PC-9 (cell line): ENCODE measurements at places on chromosomes 7 and 10. TPM values are rescaled to one million over a fixed set of nuclear protein-coding genes. Genes with fewer than 3 reads are reported as not detected.

The FAM180A gene
- total RNA-seq: not detected in 2 replicates

DNA sequence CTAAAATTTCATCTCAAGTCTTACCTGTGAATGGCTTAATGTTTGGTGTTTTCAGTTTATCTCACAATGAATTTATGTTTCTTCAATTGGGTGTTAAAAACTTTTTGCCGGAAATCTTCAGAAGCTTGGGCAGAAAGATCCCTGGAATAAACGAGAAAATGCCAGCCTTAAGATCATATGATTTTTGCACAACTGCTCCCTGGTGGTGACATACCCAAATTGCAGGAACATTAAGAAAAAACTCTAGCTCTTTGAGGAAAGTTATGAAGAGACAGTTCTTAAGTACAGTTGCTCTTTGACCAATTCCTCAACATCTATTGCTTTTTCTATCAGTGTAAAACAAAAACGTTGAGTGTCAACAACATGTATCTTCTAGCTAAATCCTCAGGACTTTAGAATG is 48.2 kb upstream of the CREB5 start:
- DNase-seq: no peak

DNA sequence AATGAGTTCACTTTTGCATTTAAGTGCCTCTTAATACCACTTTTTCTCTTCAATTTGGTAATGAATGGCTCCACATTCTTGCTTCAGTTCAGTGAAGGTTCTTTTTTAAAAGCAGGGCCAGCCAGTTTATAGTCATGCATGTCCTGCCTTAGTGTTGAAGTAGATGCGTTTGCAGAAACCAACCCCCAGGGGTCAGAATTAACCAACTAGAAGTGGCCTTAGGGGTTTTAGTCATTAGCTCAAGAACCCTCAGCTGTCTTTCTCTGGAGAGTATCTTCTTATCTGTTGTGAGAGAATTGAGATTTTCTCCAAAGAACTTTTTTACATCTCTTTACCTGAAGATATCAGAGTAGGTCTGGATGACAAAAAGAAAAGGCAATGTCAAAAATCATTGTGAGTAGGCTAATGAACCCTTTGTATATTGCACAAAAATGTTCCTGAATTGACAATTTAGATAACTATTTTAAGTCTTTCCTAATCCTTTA is 82.2 kb downstream of the PIK3CG start:
- DNase-seq: peak; percentile 50

DNA sequence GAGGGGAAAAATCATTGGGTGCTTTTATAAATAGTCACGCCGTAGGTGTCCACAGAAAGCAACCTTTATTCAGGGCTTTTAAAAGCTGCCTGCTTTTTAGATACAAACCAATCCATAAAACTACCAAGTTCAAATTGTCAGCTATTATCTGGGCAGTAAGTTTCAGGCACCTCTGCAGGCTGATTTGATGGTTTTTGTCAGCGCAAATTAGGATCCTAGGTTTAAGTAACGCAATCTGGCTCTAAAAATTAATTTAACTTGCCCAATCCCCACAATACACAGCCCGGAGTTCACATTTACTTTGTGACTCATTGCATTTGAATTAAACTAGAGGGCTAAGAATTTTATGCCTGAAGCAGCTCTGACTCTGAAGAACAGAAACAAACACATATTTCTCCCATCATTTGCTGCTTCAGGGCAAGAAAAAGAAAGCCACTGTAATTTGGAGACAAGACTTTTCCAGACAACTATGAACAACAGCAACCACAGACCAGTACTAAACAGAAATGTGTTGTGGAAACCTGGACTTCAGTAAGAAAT is 43.3 kb downstream of the NRP1 start:
- peak; percentile 37 for DNase-seq

- DNase-seq: no peak
These were observed 36.4 kb downstream of the USP54 start for GRCh38 chr10:73554721-73555120.

GRCh38 chr7:22001345-22002004 is 55.8 kb upstream of the CDCA7L start:
- peak; percentile 34 for DNase-seq

The ECHDC3 gene
- not detected in 2 replicates for total RNA-seq
